ENCODE measurements at places on chromosomes 6 and 20.

DNA sequence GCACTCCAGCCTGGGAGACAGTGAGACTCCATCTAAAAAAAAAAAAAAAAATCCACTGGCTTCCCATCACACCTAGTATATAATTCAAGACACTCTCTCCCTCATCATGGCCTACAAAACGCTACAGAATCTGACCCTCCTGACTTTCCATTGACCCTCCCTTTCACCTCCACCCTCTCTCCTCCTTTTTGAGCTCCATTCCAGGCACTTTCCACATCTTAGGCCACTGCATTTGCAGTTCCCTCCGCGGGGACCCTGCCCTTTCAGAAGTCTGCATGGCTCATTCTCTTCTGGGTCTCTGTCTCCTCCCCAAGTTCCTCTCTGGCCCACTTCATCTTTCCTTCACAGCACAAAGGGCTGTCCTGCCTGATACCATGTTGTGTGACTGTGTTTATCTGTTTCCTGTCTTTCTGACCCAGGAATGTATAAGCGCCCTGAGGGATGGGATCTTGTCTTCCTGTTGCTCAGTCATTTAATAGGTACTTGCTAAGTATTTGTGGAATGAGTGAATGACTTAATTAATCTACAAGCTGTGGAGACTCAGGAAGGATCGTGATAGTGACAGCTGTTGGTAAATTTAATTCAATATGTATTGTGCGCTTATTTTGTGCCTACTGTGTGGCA is 35.2 kb downstream of the NCR2 start:
- no peak for DNase-seq

- no peak for DNase-seq
Measured at GRCh38 chr6:153621491-153621890, 417.5 kb upstream of the OPRM1 start.

GRCh38 chr20:36919715-36920333 is 31.7 kb downstream of the SAMHD1 start:
- peak; percentile 52 for DNase-seq

DNA sequence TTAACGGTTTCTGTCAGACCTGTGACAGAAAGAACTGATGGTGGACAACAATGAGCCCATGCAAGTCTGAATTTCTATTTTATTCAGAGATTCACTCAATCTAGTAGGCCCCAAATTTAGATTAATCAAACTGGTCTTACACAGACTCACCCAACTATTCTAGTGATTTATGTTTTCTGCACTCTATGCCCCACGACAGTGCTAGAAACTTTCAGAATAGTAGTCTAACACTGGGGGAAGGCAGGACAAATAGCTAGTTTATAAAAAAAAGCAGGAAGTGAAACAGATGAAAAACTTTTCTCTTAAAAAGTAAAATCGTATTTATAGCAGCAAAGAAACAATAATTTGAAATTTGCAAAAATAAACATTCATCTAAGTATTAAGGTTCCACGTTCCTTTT is 5.0 kb downstream of the TCP11 start:
- no peak for DNase-seq
